ENCODE measurements at places on chromosomes 3 and 15. TPM values are rescaled to one million over a fixed set of nuclear protein-coding genes. Genes with fewer than 3 reads are reported as not detected.

The ZNF385D gene
- total RNA-seq, result under 0.01 TPM

The MYO9A gene
- total RNA-seq, result 21.1 TPM

The ALDH1A3 gene
- not detected for total RNA-seq

The WDR93 gene
- 0.64 TPM for total RNA-seq

The RTP3 gene
- not detected for total RNA-seq

The CCNB2 gene
- 95.2 TPM for total RNA-seq

The ISG20 gene
- total RNA-seq, result 6.6 TPM

The CHRM5 gene
- total RNA-seq, result 0.18 TPM

The ZNF621 gene
- total RNA-seq, result 17.8 TPM

The LPP gene
- 12.6 TPM for total RNA-seq

The TFDP2 gene
- 168 TPM for total RNA-seq

The EAF2 gene
- 3.6 TPM for total RNA-seq

The ADAMTSL3 gene
- total RNA-seq, result 0.10 TPM

The BBX gene
- total RNA-seq, result 0.10 TPM

The BOC gene
- total RNA-seq, result not detected

The SAMMSON gene
- total RNA-seq, result not detected

The BSN gene
- 0.24 TPM for total RNA-seq

The COL6A5 gene
- not detected for total RNA-seq

The ALS2CL gene
- 0.20 TPM for total RNA-seq

The RHOV gene
- 0.24 TPM for total RNA-seq

The UBE2E1 gene
- total RNA-seq, result 174 TPM

The FAH gene
- 42.7 TPM for total RNA-seq

The CAND2 gene
- 20.2 TPM for total RNA-seq

The EPHB3 gene
- 3.9 TPM for total RNA-seq

The PLSCR4 gene
- total RNA-seq, result not detected

The TMF1 gene
- total RNA-seq, result 7.5 TPM

The CCR9 gene
- total RNA-seq, result not detected

The SPINT1 gene
- not detected for total RNA-seq

The SATB1 gene
- not detected for total RNA-seq

The ZNF197 gene
- 14.3 TPM for total RNA-seq

The NANOGP8 gene
- 1.7 TPM for total RNA-seq

The EIF4E3 gene
- not detected for total RNA-seq

The CILP gene
- not detected for total RNA-seq

The ZNF620 gene
- total RNA-seq, result 5.4 TPM

The ACTRT3 gene
- total RNA-seq, result 2.7 TPM

The GP9 gene
- total RNA-seq, result not detected

The NRG4 gene
- not detected for total RNA-seq

The RGMA gene
- total RNA-seq, result 2.6 TPM

The SEMA3G gene
- 0.98 TPM for total RNA-seq

The KY gene
- not detected for total RNA-seq

The BNIP2 gene
- total RNA-seq, result 66.2 TPM

The POTEB gene
- not detected for total RNA-seq

The SENP7 gene
- total RNA-seq, result 7.3 TPM

The FETUB gene
- not detected for total RNA-seq

The GOLGA8G gene
- total RNA-seq, result not detected

The UQCC5 gene
- total RNA-seq, result 4.2 TPM

The MORC1 gene
- total RNA-seq, result not detected

Data from G401 (cell line).